IMR-90 (cell line): ENCODE measurements at places on chromosomes 7 and 10. TPM values are rescaled to one million over a fixed set of nuclear protein-coding genes. Genes with fewer than 3 reads are reported as not detected.

The ANKRD22 gene
- total RNA-seq, result not detected in 2 replicates

DNA sequence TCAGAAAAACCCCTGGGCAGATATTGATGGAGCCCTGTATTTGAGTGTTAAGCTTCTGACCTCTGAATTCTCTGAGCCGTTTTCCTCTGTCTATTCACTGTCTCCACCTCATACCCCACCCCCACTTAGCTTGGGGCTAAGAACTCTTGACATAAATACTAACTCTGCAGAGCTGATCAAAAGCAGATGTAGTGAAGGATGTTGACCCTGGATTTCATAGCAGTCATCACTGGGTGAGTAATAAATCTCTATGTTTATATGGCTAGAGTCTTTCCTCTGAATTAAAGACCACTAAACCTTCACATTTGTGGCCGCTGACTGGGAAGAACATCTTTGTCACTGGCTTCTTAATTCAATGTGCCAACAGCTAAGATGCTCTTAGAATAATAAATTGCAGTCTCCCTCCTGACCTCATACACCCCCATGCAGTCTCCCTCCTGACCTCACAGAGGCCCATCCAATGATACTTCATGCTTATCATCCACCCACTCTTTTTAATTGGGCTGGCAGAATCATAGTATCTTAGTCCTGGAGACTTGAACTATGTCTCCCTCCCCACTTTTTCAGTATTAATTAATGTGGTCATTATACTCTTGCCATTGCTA, 78.0 kb upstream of the MACROH2A2 start:
- peaks cover 5% of the 10 kb centered on the region for H3K4me1 ChIP-seq

The SPDYE18 gene
- total RNA-seq, result not detected in 2 replicates

DNA sequence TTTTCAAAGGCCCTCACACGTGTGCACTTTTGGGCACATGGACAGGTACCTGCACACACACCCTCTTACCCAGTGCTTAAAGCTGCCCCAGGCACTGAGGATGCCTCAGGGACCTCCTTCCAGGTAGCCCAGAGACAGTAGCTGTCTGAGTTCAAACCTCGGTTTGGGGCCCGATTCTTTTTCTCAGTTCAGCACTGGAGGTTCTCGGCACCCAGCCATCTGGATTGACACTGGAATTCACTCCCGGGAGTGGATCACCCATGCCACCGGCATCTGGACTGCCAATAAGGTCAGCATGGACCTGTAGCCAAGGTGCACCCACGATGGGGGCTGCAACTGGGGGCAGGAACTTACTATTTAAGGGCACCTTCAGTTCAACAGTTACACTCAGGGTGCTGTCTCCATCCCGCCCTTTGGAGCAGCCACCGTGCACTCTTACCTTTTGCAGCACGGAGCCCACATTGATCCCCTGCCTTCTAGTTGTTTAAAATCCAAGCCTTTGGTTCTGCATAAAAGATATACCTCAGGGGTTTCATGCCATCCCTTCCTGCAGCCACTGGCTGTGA, 17.7 kb downstream of the CPA5 start:
- H3K27me3 ChIP-seq, result no peaks in the 10 kb centered on the region
- H3K27ac ChIP-seq, result no peak overlapping the region
- peaks cover 27% of the 10 kb centered on the region for H3K4me1 ChIP-seq
- DNase-seq, result no peak

GRCh38 chr7:118285358-118285757, 60.9 kb downstream of the ANKRD7 start:
- no peak overlapping the region for H3K4me3 ChIP-seq
- H3K4me1 ChIP-seq, result no peaks in the 10 kb centered on the region
- H3K36me3 ChIP-seq, result no peaks in the 10 kb centered on the region

The SP8 gene
- not detected in 2 replicates for total RNA-seq

The GPNMB gene
- under 0.01 TPM in 1 of 2 replicates, not detected in the other for total RNA-seq

DNA sequence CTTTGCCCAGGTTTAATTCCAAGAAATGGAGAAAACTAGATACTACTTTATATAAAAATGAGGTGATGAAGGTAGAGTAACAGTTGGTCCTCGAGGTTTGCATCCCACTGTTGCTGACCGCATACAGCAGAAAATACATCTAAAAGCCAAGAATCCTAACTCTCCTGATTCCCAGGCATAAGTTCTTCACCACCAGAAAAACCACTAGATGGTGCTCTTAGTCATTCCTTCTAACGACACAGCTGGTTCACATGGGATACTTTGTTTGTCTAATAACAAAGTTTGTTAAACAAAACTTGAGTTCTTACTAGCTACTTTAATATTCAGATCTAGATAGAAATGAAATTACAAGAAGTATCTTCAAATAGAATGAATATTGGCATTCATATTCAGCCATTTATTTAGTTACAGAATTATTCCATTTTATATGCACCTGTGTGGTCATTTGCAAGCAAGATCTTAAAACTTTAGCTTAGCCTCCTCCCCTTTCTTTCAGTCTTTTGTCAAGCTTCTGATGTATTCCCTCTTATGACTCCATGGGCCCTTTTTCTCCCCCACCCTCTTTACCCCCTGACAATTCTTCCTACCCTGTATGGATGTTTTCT, 54.1 kb upstream of the CYP26C1 start:
- H3K27me3 ChIP-seq, result no peaks in the 10 kb centered on the region
- DNase-seq, result peak; percentile 75

GRCh38 chr7:23965296-23965695, 255.3 kb downstream of the STK31 start:
- H3K4me3 ChIP-seq, result no peak overlapping the region
- H3K36me3 ChIP-seq, result no peaks in the 10 kb centered on the region
- no peaks in the 10 kb centered on the region; the same call in 1 of the 2 replicates for H3K27me3 ChIP-seq
- no peaks in the 10 kb centered on the region for H3K4me1 ChIP-seq
- no peak for DNase-seq

- DNase-seq, result no peak
- H3K27ac ChIP-seq, result no peak overlapping the region
- H3K27me3 ChIP-seq, result no peaks in the 10 kb centered on the region
- no peak overlapping the region for H3K4me3 ChIP-seq
- 0 out of 2 replicates have a peak, but pooled peaks cover 1% of the 10 kb centered on the region for H3K4me1 ChIP-seq
Measured at GRCh38 chr7:135981958-135982646, 4.9 kb upstream of the MTPN start.

DNA sequence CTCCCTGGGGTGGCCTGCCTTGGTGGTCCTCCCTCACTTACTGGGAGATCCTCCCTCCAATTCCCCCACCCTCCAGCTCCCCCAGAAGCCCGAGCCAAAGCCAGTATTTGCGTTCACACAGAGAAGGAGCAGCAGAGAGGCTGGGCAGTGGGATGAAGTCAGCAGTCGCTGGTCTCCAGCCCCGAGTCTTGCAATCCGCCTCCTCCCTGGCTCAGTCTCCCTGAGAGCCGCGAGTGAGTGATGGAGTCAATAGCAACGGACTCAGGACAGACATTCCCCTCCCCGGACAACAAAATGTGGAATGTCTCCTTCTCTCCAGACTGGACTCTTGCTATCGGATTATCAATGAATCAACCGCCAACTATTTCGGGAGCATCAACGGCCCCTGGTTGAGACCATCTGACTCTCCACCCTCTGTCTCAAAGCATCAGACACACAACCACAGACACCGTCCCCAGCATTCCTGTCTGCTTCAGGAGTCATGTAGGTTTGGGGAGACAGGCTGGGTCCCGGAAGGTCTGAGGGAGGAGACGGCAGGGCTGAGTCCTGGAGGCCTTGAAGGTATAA, 178.4 kb downstream of the SH3PXD2A start:
- H3K27me3 ChIP-seq, result no peaks in the 10 kb centered on the region
- H3K27ac ChIP-seq, result peak overlapping the region; percentile 91
- H3K4me3 ChIP-seq, result peak overlapping the region; percentile 46
- H3K4me1 ChIP-seq, result peaks cover 22% of the 10 kb centered on the region

DNA sequence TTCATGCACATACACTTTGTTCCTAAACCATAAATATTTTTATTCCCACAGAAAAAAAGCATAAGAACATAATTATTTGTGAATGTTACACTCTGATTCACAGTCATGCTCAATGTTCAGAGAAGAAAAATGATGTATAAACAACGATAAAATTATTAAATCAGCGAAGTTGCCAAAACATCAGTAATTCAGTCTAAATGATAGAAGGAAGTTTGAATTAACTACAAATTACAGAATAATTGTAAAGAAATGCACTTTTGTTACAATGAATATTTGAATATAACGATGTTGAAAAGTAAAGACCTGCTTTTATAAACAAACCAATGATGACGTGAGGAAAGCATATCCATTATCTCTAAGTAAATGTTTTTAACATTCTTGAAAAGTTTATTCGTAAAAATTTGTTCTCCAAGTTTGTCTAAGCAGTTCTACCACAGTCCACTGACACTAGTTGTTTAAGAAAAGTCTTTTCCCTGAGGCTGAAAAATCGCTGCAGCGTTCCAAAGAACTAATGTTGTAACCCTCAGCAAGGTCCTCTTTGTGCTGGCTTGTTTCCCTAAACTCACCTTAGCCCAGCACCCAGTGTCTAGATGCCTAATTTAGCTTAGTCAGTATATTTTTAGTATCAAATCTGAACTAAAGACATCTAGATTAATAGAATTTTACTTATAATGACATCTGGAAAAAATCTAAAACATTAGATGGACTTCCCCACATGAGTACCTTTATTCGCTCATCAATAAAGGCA, 30.4 kb downstream of the TSPAN12 start:
- peaks cover 13% of the 10 kb centered on the region for H3K4me1 ChIP-seq
- H3K36me3 ChIP-seq, result peaks cover under 1% of the 10 kb centered on the region; the same call in 1 of the 2 replicates
- no peaks in the 10 kb centered on the region; the same call in 1 of the 2 replicates for H3K27me3 ChIP-seq
- no peak overlapping the region for H3K4me3 ChIP-seq
- H3K27ac ChIP-seq, result peak overlapping the region; percentile 79; the same call in 1 of the 2 replicates

DNA sequence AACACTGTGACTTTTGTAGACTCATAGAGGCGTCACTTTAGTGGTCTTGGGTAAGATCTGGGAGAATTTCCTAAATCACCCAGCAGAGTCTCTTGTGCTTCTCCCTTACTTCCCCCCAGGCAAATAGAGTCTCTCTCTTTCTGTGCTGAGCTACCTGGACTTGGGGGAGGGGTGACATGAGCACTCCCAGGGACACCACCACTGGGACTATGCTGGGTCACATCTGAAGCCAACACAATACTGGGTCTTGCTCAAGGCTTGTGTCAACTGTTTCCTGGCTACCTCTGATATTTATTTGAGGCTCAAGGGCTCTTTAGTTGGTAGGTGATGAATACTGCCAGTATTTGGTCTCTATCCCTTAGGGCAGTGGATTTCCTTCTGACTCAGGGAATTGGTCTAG, 214.6 kb upstream of the TPK1 start:
- H3K4me3 ChIP-seq, result no peak overlapping the region
- no peaks in the 10 kb centered on the region for H3K36me3 ChIP-seq
- no peak for DNase-seq

GRCh38 chr10:23173214-23174073, 18.7 kb upstream of the PTF1A start:
- H3K27ac ChIP-seq, result no peak overlapping the region
- H3K4me1 ChIP-seq, result no peaks in the 10 kb centered on the region
- DNase-seq, result no peak

The PDZD7 gene
- 0.83 and 0.90 TPM in 2 replicates for total RNA-seq

- H3K36me3 ChIP-seq, result no peaks in the 10 kb centered on the region
- no peak overlapping the region for H3K4me3 ChIP-seq
- no peak for DNase-seq
- no peaks in the 10 kb centered on the region for H3K27me3 ChIP-seq
Measured at GRCh38 chr7:108997480-108997879, 427.8 kb downstream of the DNAJB9 start.

The DGKI gene
- 15.3 and 15.8 TPM in 2 replicates for total RNA-seq

The RELN gene
- total RNA-seq, result 19.4 and 23.7 TPM in 2 replicates
